Fibroblast of lung (primary cell): ENCODE measurements at places on chromosomes 5 and 9. TPM values are rescaled to one million over a fixed set of nuclear protein-coding genes. Genes with fewer than 3 reads are reported as not detected.

HSD17B4 gene
- total RNA-seq, result 201 and 340 TPM in 2 replicates

NOXA1 gene
- 0.66 and 0.77 TPM in 2 replicates for total RNA-seq

SLC25A2 gene
- total RNA-seq, result 0.66 TPM in 1 of 2 replicates, not detected in the other

CDH18 gene
- total RNA-seq, result 0.33 TPM in 1 of 2 replicates, not detected in the other

SH3GLB2 gene
- 27.5 and 42.3 TPM in 2 replicates for total RNA-seq

CNTNAP3 gene
- total RNA-seq, result under 0.01 TPM in 1 of 2 replicates, not detected in the other

LCN15 gene
- total RNA-seq, result not detected in 2 replicates

TNFAIP8 gene
- total RNA-seq, result 30.6 and 37.7 TPM in 2 replicates

IL33 gene
- 1.3 and 19.3 TPM in 2 replicates for total RNA-seq

HK3 gene
- under 0.01 TPM in 1 of 2 replicates, not detected in the other for total RNA-seq

SHC3 gene
- 7.7 and 16.2 TPM in 2 replicates for total RNA-seq

PCDHGB4 gene
- 10.0 and 18.3 TPM in 2 replicates for total RNA-seq

FCN1 gene
- not detected in 2 replicates for total RNA-seq

NKD2 gene
- under 0.01 and 0.26 TPM in 2 replicates for total RNA-seq

LRRTM2 gene
- 1.0 and 1.3 TPM in 2 replicates for total RNA-seq

SOX30 gene
- under 0.01 TPM in 1 of 2 replicates, not detected in the other for total RNA-seq

CBY3 gene
- not detected in 2 replicates for total RNA-seq

ITK gene
- total RNA-seq, result 0.17 TPM in 1 of 2 replicates, not detected in the other

PGGT1B gene
- total RNA-seq, result 12.4 and 13.6 TPM in 2 replicates

FOXD4 gene
- total RNA-seq, result 0.17 and 0.26 TPM in 2 replicates

TNFSF15 gene
- total RNA-seq, result 0.26 and 0.33 TPM in 2 replicates

GRM6 gene
- total RNA-seq, result not detected in 2 replicates

PCDHGC3 gene
- total RNA-seq, result 59.0 and 63.4 TPM in 2 replicates

TTC23L gene
- total RNA-seq, result 0.26 and 0.33 TPM in 2 replicates

ENG gene
- 11.8 and 30.4 TPM in 2 replicates for total RNA-seq

KIF4B gene
- total RNA-seq, result under 0.01 TPM in 2 replicates

GPR21 gene
- 0.66 and 1.0 TPM in 2 replicates for total RNA-seq

UBTD2 gene
- total RNA-seq, result 24.9 and 26.7 TPM in 2 replicates

TSLP gene
- total RNA-seq, result 9.2 and 18.7 TPM in 2 replicates

TJP2 gene
- total RNA-seq, result 36.5 and 41.1 TPM in 2 replicates

ALDOB gene
- not detected in 2 replicates for total RNA-seq

GOLM1 gene
- total RNA-seq, result 46.7 and 67.3 TPM in 2 replicates

TICAM2 gene
- 4.1 and 8.8 TPM in 2 replicates for total RNA-seq

LPAR1 gene
- 146 and 222 TPM in 2 replicates for total RNA-seq

BARHL1 gene
- not detected in 2 replicates for total RNA-seq

PCDHGB3 gene
- total RNA-seq, result 3.1 and 5.8 TPM in 2 replicates

SLC45A2 gene
- under 0.01 TPM in 2 replicates for total RNA-seq

PRSS3 gene
- 0.26 and 0.33 TPM in 2 replicates for total RNA-seq

CTNND2 gene
- not detected in 2 replicates for total RNA-seq

GRIN1 gene
- total RNA-seq, result under 0.01 TPM in 1 of 2 replicates, not detected in the other

PCDHB16 gene
- 0.51 and 1.5 TPM in 2 replicates for total RNA-seq

NIM1K gene
- 7.7 and 14.7 TPM in 2 replicates for total RNA-seq

ENTPD2 gene
- under 0.01 TPM in 2 replicates for total RNA-seq

CCL27 gene
- 0.26 TPM in 1 of 2 replicates, not detected in the other for total RNA-seq

PTPN3 gene
- 1.3 and 2.3 TPM in 2 replicates for total RNA-seq

RFESD gene
- total RNA-seq, result 3.1 and 4.8 TPM in 2 replicates

ZBED3 gene
- total RNA-seq, result 1.0 and 1.7 TPM in 2 replicates

ACER2 gene
- total RNA-seq, result 2.6 and 4.5 TPM in 2 replicates

TMEM171 gene
- total RNA-seq, result under 0.01 and 0.83 TPM in 2 replicates

C9 gene
- under 0.01 and 0.33 TPM in 2 replicates for total RNA-seq

VCP gene
- total RNA-seq, result 220 and 340 TPM in 2 replicates

SLC36A3 gene
- total RNA-seq, result not detected in 2 replicates
